ENCODE measurements at places on chromosomes 1 and 21. TPM values are rescaled to one million over a fixed set of nuclear protein-coding genes. Genes with fewer than 3 reads are reported as not detected.

Gene MSH4
- 0.24 TPM for total RNA-seq

- H3K4me3 ChIP-seq, result no peak overlapping the region
- peak overlapping the region; percentile 82 for H3K27ac ChIP-seq
- H3K36me3 ChIP-seq, result no peaks in the 10 kb centered on the region
- DNase-seq, result peak; percentile 28
Observed at GRCh38 chr1:178271471-178271870, 177.6 kb downstream of the RASAL2 start.

Gene OLFML3
- total RNA-seq, result 69.9 TPM

GRCh38 chr1:232130815-232131480, 499.0 kb downstream of the SIPA1L2 start:
- H3K27me3 ChIP-seq, result no peaks in the 10 kb centered on the region
- peaks cover 98% of the 10 kb centered on the region for H3K4me1 ChIP-seq
- peak overlapping the region; percentile 15 for H3K4me3 ChIP-seq
- H3K27ac ChIP-seq, result peak overlapping the region; percentile 87
- peak; percentile 68 for DNase-seq

Gene RORC
- total RNA-seq, result 1.6 TPM

DNA sequence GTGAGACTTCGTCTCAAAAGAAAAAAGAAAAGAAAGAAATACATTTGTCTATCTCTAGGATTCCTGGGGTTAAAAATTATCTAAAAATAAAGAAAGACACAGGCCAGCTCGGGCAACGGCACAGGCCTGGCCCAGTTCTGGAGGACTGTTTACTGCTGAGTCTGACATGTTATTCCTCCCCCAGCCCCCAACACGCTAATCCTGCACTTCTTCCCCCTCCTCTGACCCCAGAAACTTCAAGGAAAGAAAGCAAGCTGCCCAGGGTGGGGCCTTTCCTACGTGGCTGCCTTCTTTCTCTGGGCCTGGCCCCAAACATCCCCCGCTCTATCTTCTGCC, 40.0 kb downstream of the ACOT7 start:
- no peak overlapping the region for H3K4me3 ChIP-seq
- H3K4me1 ChIP-seq, result peaks cover 4% of the 10 kb centered on the region
- H3K27me3 ChIP-seq, result no peaks in the 10 kb centered on the region
- no peak overlapping the region for H3K27ac ChIP-seq
- no peak for DNase-seq

- no peak for DNase-seq
- H3K36me3 ChIP-seq, result no peaks in the 10 kb centered on the region
- H3K27ac ChIP-seq, result no peak overlapping the region
Observed at GRCh38 chr1:34904236-34905097, 25.0 kb downstream of the DLGAP3 start.

- no peak overlapping the region for H3K27ac ChIP-seq
- DNase-seq, result no peak
- H3K36me3 ChIP-seq, result no peaks in the 10 kb centered on the region
- no peak overlapping the region for H3K4me3 ChIP-seq
- H3K27me3 ChIP-seq, result peaks cover 28% of the 10 kb centered on the region
Observed at GRCh38 chr1:228160201-228160761, 5.3 kb upstream of the IBA57 start.

- no peak overlapping the region for H3K4me3 ChIP-seq
- no peaks in the 10 kb centered on the region for H3K36me3 ChIP-seq
- H3K27me3 ChIP-seq, result no peaks in the 10 kb centered on the region
- H3K27ac ChIP-seq, result no peak overlapping the region
- no peak for DNase-seq
Observed at GRCh38 chr1:198445872-198446271, 94.6 kb downstream of the ATP6V1G3 start.

Gene ATP6V1G3
- total RNA-seq, result not detected

DNA sequence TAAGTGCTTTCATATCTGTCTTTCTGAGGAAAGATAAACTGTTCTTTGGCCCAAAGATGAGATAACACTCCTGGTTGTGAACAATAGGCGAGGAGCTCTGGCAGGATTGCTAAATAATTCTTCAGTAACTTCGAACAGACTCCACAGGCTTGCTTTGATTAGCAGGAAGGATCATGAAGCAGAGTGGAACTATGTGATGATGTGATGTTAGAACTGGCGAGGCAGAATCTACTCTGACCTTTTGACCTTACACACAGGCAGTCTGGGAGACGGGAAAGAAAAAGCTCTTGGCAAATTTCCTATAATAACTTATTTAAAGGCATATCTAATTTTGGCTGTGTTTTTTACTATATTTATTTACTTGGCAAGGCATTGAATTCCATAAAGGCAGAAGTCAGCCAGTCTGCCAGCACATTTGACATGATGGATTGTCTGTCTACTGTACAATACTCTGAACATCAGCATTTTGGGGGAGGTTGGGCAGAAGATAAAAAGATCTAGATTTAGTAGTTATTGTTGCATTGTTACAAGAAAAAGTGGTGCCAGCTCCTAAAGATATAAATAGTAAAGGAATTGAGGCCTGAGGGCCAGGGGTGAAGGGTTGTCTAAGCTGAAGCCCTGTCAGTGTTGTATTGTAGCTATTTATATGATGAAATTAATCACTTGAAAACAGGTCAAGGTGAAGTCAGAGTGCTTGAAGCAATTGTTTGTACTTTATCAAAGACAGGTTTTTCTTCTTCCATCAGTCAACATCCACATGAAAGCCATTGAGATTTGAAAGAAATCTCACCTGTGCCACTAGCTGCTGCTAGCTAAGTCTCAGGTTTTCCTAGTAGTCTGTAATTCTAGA, 708.8 kb downstream of the LTN1 start:
- H3K27me3 ChIP-seq, result no peaks in the 10 kb centered on the region
- H3K27ac ChIP-seq, result no peak overlapping the region
- H3K4me3 ChIP-seq, result no peak overlapping the region
- no peak for DNase-seq
- H3K36me3 ChIP-seq, result no peaks in the 10 kb centered on the region

Gene FAM110D
- 0.24 TPM for total RNA-seq

Gene ODF2L
- 29.8 TPM for total RNA-seq

DNA sequence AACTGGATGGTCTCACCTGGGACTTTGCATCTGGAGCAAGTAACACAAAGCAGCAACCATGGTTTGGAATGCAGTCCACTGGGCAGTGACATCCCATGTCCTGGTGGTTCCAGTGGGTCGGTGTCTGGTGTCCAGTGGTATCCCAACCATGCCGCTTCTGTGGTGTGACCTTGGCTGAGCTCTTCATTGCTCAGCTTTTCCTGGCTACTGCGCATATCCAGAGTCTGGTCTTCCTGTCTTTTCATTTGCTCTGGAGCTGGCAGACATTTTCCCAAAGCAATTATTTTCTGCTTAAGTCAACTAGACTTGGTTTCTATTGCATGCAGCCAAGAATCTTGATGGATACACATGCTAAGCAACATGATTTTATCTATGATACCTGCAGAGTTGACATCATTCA, 28.4 kb upstream of the CD2 start:
- H3K36me3 ChIP-seq, result no peaks in the 10 kb centered on the region
- DNase-seq, result no peak
- H3K4me1 ChIP-seq, result peaks cover 4% of the 10 kb centered on the region
- H3K27me3 ChIP-seq, result no peaks in the 10 kb centered on the region
- H3K27ac ChIP-seq, result no peak overlapping the region

Gene FMO3
- not detected for total RNA-seq

Gene TSACC
- 2.5 TPM for total RNA-seq

- H3K27me3 ChIP-seq, result no peaks in the 10 kb centered on the region
- no peak overlapping the region for H3K27ac ChIP-seq
- H3K36me3 ChIP-seq, result no peaks in the 10 kb centered on the region
- no peaks in the 10 kb centered on the region for H3K4me1 ChIP-seq
Observed at GRCh38 chr1:160580221-160580812, 1.0 kb upstream of the CD84 start.

DNA sequence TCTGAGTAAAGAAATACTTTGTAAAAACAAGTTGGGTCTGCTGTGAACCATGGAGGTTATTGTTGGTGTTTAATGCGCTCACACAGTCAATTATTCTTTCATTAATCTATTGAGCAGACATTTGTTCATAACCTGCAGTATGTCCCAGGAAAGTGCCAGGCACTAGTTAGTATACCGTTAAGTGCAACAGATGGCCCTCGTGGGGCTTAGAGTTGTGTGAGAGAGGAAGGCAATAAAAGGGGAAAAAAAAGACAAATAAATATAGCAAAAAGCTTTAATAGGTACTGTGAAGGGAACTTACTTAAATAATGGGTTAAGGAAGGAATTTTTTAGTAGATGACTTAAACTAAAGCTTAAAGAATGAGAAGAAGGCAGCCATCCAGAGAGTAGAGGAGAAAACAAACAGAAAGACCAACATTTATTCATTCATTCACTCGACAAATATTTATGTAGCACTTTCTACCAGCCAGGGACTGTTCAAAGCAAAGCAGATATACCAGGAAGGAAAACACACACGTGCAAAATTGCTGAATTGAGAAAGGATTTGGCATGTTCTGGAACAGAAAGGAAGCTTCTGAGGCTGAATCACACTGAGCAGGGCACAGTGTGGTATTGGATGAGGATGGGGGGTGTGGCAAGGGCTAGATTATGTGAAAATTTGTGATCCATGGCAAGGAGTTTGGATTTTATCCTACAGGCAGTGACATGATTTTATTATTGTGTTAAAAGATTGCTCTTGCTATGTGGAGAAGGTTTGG, 296.1 kb upstream of the SGIP1 start:
- no peak overlapping the region for H3K4me3 ChIP-seq
- no peaks in the 10 kb centered on the region for H3K36me3 ChIP-seq
- H3K27me3 ChIP-seq, result no peaks in the 10 kb centered on the region
- no peaks in the 10 kb centered on the region for H3K4me1 ChIP-seq
- H3K27ac ChIP-seq, result no peak overlapping the region
- no peak for DNase-seq

Gene GPR37L1
- not detected for total RNA-seq

DNA sequence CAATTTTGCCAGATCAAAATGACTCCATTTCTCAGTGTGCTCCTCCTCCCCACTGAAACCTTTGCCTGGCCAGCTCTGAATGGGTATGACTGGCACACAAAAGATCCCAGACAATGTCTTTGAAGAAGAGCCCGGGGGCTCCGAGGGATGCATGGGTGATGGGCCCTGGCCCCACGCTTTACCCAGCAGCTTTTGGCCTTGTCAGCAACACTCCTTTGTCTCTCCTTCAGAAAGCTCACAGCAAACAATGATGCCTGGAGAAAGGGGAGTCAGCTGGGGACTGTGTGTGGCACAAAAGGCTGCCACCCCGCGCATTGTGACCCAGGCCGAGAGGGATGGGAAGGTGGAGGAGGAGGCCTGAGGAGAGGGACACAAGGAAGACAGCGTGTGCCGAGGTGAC, 45.9 kb downstream of the PLXNA2 start:
- H3K4me1 ChIP-seq, result peaks cover 3% of the 10 kb centered on the region
- H3K4me3 ChIP-seq, result no peak overlapping the region
- no peak overlapping the region for H3K27ac ChIP-seq
- H3K36me3 ChIP-seq, result no peaks in the 10 kb centered on the region
- DNase-seq, result no peak
- no peaks in the 10 kb centered on the region for H3K27me3 ChIP-seq

DNA sequence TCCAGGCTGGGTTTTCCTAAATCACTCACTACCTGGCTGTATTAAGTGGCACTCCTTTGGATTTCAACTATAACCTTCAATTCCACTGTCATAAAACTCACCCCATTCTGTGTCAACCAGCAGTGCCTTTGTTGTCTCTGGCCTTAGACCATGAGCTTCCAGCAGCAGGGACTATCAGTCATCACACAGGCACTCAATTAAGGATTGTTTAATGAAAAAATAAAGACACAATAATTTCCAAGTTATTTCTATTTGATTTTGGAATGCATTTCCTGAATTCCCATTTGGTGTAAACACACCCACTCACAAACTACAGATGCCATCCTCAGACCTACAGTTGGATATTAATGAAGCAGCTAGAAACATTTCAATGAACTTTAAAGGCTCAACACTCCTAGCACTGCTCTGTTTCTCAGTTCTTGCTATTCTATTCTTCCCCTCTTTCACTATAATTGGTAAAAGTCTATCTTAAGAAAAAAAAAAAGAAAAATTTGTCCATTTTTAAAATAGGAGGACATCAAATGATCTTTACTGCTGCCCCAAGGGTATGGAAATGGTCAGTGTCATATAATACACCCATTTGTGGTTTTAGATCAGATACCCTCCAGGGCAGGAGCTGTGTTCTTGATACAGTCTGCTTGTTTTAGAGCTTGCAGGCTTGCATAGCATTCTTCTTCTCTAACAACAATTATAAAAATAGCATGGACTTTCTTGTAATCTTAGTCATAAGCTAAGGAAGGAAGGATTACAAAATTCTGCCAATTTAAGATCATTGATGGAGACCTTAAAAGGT, 156.4 kb downstream of the PTGER3 start:
- no peak for DNase-seq
- H3K27ac ChIP-seq, result no peak overlapping the region
- H3K4me3 ChIP-seq, result no peak overlapping the region
- peaks cover 9% of the 10 kb centered on the region for H3K4me1 ChIP-seq
- H3K27me3 ChIP-seq, result no peaks in the 10 kb centered on the region
- no peaks in the 10 kb centered on the region for H3K36me3 ChIP-seq

Gene KRTAP13-2
- not detected for total RNA-seq

GRCh38 chr1:227942021-227942715, 5.6 kb downstream of the WNT9A start:
- no peaks in the 10 kb centered on the region for H3K4me1 ChIP-seq
- no peak overlapping the region for H3K4me3 ChIP-seq
- H3K27me3 ChIP-seq, result peaks cover 2% of the 10 kb centered on the region
- DNase-seq, result peak; percentile 50
- H3K36me3 ChIP-seq, result no peaks in the 10 kb centered on the region

DNA sequence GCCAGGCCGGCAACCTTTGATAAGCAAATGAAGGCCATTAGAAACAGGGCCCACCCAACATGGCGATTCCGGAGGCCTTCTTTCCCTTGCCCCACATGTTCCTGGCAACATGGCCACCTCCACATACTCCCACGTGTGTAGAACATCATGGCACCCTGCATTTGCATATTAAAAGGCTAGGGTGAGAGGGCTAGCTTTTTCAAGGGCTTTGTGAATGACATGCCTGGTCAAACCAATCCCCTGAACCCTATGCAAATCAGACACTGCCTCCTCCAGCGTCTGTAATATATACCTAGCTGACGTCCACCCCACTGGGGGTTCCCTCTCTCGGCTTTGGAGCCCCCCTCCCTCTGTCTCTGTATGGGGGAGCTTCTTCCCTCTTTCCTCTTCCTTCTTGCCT, 1.6 kb downstream of the ADCY10 start:
- peak; percentile 82 for DNase-seq
- H3K27ac ChIP-seq, result peak overlapping the region; percentile 47
- H3K27me3 ChIP-seq, result no peaks in the 10 kb centered on the region
- peaks cover 27% of the 10 kb centered on the region for H3K4me1 ChIP-seq
- H3K4me3 ChIP-seq, result no peak overlapping the region

DNA sequence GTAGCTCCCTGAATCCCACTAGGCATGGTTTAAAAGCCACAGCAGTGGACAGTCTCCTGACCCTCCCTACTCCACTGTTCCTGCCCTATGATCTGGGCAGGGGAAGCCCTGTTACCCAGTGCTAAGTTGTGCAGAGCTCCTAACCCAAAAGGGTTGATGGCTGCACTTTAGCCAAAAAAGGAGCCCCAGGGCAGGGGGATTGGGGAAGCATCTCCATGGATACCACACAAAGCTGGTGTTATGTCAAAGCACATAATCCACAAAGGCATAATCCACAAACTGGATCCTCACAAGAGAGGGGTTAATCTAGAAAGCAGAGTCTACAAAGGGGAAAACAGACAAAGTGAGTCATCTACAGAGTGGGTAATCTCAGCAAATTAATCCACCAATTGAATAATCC, 5.7 kb downstream of the RSPO1 start:
- no peak overlapping the region for H3K4me3 ChIP-seq
- no peaks in the 10 kb centered on the region for H3K36me3 ChIP-seq
- H3K27me3 ChIP-seq, result peaks cover 82% of the 10 kb centered on the region
- H3K4me1 ChIP-seq, result peaks cover 11% of the 10 kb centered on the region
- no peak for DNase-seq
